ENCODE measurements at places on chromosomes 2 and 18.

- peak; percentile 18 for DNase-seq
Observed at GRCh38 chr2:235949567-235950472, 218.4 kb downstream of the GBX2 start.

GRCh38 chr2:85717308-85718008, 23.3 kb downstream of the GNLY start:
- DNase-seq = no peak

DNA sequence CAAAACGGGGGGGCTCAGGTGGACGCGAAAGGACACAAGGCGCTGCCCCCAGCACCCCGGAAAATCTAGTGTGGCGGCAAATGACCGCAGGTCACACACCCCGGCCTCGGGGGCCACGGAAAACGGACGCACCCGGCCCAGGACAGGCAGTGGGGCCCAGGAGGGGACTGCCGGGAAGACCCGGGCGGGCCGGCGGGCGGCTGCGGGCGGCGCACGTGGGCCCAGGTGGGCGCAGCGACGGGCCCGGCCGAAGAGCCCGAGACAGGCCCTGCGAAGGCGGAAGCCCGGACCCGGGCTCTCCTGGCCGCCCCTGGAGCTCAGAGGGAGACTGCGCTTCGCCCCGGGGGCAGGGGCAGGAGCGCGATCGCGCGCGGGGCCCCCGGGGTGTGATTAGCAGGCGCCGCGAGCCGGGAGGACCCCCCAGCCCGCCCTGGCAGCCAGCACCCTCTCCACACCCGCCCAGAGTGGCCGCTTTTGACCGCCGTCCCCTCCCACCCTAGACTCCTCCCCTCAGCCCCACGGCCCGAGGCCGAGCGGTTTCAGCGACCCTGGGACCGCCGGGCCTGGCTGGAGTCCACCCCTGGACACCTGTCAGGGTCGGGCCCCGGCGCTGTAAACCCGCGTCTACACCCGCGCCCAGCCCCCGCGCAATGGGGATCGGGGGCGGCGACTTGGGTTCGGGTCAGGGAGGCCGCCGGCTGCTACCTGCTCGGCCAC, 773 bp downstream of the MBP start:
- DNase-seq = no peak

DNA sequence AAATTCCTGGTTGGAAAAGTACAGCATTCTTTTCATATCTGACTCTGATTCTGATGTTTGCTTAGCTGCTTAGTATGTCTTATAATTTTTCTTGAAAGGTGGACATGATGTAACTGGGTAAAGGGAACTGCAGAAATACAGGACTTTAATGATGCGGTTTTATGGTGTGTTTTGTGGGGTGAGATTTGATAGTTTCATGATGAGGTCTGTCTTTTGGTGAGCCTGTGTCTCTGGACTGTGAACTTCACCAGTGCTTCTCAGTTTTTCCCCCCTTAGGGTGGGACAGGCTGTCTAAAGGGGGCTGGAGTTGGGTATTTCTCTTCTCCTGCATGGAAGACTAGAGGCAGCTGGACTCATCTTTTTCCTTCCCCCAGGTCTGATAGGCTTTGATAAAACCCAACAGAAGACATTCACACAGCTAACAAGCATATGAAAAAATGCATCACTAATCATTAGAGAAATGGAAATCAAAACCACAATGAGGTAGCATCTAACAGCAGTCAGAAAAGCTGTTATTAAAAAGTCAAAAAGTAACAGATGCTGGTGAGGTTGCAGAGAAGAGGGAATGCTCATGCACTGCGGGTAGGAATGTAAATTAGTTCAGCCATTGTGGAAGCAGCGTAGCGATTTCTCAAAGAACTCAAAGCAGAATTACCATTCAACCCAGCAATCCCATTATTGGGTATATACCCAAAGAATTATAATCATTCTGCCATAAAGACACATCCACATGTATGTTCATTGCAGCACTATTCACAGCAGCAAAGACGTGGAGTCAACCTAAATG, 77.6 kb downstream of the EPC2 start:
- DNase-seq = no peak

Measured in putamen (tissue), 1 donor.